ENCODE measurements at places on chromosomes 1 and 21. TPM values are rescaled to one million over a fixed set of nuclear protein-coding genes. Genes with fewer than 3 reads are reported as not detected.

DNA sequence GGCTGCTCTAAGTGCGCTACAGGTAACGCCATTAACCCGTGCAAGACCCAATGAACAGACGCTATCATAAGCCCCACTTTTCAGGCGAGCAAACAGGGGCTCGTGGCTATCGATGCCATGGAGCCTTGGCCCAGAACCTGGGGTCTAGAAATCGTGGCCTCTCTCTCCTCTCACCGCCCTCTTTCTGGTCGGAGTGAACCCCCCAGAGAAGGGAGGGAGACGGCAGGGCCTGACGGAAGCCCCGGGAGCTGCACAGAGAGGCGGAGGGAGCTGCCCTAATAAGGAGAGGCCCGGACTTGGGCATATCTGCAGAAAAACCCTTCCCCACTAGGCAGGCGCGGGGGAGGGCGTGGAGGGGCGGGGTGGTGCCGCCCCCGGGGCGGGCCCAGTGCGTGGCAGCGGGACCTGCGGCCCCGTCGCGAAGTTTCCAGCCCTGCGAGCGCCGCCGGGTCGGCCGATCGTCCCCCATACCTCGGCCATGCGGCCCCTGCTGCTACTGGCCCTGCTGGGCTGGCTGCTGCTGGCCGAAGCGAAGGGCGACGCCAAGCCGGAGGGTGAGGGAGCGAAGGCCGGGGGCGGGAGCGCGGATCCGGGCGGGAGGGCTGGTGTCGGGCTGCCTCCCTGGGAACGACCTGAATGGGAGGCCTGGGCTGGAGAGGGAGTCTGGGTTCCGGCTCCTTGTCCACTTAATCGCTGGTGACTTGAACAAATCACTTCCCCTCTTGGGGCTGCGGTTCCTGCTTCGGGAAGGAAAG is at the start of gene PLOD1:
Gene PLOD1 (plus strand): TSS at position 416 of the 755 bp plus-strand sequence. CDS start 63 bp downstream, at position 479.
- DNase-seq, result no peak

GRCh38 chr1:28766532-28767183 is 29.9 kb downstream of the YTHDF2 start:
- DNase-seq, result no peak

The IGSF3 gene
- 9.3 TPM for total RNA-seq

DNA sequence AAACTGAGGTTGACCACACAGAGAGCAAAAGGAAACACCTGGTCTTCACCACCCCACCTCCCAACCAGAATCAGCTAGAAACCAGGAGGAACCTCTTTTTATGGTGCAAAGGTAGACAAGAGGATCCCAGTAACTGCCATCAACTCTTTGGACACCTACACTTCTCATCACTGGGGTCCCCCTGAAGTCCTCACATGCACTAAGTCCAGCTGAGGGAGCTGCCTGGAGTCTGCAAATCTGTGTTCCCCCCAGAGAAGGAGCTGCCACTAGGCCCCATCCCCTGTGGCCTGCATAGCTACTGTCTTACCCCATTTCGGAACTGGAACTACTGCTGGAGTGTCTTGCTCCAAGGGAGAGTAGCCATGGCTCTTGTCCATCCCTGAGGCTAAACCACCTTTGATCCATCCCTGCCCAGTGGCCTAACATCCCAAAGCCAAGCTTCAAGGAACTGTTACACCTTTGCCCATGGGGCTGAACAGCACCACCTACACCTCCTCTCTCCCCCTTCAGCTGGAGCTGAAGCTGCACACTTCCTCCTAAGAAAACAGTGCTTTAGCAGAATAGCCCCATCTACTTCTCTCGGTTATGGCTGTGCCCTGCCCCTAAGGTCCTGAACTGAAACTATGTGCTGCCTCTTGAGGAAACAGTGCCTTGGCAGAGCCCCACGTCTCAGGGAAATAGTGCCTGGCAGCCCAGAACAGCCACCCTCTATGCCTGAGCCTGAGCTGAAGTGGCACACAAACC is 85.4 kb upstream of the CD53 start:
- DNase-seq, result no peak

GRCh38 chr1:30907481-30908315 is 860 bp downstream of the SDC3 start:
- no peak for DNase-seq

DNA sequence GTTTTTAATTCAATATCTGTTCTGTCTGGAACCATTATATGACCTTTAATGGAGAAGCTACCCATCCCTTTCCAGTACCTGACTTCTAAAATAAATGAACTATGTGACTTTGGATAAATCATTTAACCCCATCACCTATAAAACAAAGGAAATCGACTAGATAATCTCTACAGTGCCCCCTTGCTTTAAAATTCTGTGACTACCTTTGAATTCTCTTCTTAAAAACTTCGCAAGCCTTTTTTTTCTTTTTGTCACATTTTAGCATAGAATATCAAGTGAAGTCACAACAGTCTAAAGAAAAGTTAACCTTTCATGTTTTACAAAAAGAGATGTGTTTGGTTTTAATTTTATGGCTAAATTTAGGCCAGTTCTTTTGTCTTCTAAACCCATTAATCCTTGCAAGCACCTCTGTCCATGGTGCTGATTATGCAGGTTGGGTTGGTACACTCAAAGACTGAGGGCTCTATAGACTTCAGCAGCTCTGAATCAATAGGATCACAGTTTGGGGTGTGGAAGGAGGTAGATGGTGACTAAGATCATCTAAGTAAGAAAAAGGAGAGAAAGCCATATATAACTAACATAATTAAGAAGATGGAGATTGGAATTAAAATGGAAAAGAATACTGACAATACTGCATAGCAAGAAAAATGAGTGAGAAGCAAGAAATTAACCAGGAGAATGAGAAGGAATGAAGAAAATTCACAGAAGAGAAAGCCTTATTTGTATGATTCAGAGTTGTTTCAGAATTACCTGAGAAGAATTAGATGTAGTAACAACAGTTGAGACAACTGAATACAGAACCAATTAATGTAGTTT is 59.2 kb downstream of the TBX15 start:
- DNase-seq, result no peak

The SELENON gene
- total RNA-seq, result 57.2 TPM

All from Panc1 (cell line).